ENCODE measurements at places on chromosomes 6 and 20. TPM values are rescaled to one million over a fixed set of nuclear protein-coding genes. Genes with fewer than 3 reads are reported as not detected.

Gene SOBP
- total RNA-seq = 0.16 TPM

DNA sequence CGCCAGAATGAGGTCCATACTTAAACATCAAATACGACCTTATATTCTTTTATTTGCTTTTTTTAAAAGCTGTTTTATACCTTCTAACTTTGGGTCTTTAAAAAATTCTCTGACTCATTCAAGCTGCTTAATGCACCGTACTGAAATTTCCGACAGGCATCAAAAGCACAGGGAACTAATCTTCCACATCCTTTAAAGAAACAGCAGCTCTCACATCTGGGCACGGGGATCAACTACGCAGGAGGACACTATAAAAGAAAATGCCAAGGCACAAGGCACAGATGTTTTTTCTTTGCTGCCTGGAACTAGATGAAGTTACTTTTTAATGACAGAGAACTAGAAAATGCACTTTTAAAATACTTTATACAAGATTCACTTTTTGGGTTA is 112.4 kb upstream of the ARG1 start:
- no peaks in the 10 kb centered on the region for H3K4me1 ChIP-seq
- no peak for DNase-seq
- H3K27ac ChIP-seq = no peak overlapping the region
- H3K4me3 ChIP-seq = no peak overlapping the region
- peaks cover 2% of the 10 kb centered on the region for H3K36me3 ChIP-seq

DNA sequence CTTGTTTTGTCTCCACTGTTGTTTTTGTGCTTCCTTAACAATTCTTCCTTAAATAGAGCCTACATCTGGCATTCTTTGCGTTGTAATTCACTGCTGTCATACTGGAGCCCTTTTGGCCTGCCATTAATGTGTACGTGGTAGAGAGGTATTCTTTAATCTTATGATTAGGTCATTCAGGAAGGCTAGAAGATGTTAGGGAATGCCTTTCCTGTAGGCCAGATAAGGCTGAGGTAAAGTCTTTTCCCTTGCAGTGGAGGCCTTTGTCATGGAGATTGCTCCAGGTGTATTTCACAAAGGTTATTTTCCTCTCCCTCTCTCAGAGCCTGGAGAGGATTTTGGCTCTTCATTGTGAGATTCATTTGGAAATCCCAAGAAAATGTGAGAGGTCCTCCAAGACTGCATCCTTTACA is 146.9 kb downstream of the FUT9 start:
- no peaks in the 10 kb centered on the region for H3K27me3 ChIP-seq
- no peak overlapping the region for H3K27ac ChIP-seq
- no peaks in the 10 kb centered on the region for H3K4me1 ChIP-seq

Gene DEFB132
- total RNA-seq = not detected

DNA sequence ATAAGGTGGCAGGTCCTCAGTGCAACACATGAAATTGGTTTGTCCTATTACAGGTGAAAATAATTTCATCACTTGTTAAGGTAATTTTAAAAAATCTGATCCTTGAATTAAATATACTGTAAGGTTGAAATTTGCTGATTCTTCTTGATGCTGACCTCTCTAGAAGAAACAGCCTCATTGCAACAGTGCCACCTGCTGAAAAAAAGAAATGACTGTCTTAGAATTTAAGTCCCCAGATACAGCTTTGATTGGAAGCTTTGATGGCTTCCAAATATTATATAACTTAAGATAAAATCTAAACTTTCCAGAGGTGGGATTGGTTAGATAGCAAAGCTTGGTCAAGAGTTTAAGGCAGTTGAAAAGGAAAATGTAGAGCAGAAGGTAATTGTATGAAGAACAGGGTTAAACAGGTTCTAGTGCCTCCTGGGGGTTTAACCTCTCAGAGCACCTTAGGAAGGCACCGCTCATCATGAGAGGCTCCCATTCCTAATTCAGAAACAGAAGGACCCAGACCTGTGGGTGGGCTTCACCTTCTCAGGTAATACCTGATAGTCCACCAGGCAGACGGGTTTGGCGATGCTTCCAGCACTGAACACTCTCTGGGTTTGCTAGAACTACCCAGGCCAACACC is 401.0 kb downstream of the PAX1 start:
- H3K4me1 ChIP-seq = no peaks in the 10 kb centered on the region
- H3K27me3 ChIP-seq = no peaks in the 10 kb centered on the region
- H3K36me3 ChIP-seq = no peaks in the 10 kb centered on the region
- H3K27ac ChIP-seq = no peak overlapping the region
- H3K4me3 ChIP-seq = no peak overlapping the region

Gene PDYN
- total RNA-seq = not detected
